CD4-positive, alpha-beta T cell treated with Interleukin-1 beta for 1 hour (primary cell): ENCODE measurements at places on chromosomes 2 and 18.
A peak's percentile ranks its signal among the peaks of the same experiment; 100 is the strongest.

- peak; percentile 40 for DNase-seq
Observed at GRCh38 chr2:196927376-196928225, 1.1 kb upstream of the PGAP1 start.

DNA sequence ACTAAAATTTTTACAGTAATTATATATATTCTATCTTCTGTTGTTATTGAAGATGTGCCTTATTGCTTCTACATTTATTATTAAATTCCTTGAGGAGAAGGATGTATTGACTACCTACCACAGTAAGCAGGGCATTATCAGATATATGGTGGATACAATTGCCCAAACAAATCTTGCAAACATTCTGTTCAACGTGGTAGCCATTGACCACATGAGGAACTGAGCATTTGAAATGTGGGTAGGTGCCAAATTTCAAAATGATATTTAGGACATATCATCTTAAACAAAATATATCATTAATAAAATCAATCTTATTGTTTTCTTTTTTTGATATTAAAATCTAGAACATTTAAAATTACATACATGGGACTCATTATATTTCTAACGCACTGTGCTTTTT lies 11.1 kb downstream of the SCN3A start:
- DNase-seq: no peak

DNA sequence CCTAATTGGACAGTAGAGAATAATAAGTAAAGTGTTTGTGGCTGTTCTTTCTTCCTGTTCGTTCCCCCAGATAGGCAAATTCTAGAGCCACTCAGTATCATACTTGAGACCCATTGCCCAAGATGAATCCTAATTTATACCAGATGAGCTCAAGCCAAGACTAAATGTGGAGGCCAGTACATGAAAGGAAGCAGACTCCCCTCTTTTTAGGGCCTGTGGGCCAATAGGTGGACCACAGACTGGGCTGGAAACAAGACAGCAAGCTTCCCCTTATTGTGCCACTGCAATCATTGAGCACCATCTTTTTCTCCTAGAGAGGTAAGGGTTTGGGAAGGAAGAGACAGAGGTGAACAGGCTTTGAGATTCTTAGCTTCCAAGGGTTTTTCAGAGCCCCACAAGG lies 141.9 kb downstream of the MGAT5 start:
- DNase-seq: no peak

- DNase-seq: peak; percentile 35
Observed at GRCh38 chr2:24824966-24825882, 32.0 kb downstream of the CENPO start.

- no peak for DNase-seq
Observed at GRCh38 chr2:217431577-217432269, 571.1 kb downstream of the TNS1 start.

DNA sequence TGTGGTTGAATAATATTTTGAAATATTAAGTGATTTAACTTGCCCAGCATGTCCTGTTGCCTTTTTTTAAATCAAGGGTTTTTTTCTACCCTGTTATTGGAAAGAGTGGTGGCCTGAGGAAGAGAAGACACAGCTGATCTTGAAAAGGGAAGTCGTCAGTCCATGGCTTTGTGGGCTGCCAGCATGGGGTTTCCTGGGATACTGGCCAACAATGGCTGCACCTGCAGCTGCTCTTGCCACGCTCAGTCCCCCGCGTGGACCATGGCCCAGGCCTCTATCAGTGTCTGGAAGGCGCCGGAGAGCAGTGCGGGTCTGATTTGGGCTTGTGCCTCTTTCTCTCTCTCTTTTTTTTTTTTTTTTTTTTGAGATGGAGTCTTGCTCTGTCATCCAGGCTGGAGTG lies 99.3 kb downstream of the ASB1 start:
- no peak for DNase-seq

DNA sequence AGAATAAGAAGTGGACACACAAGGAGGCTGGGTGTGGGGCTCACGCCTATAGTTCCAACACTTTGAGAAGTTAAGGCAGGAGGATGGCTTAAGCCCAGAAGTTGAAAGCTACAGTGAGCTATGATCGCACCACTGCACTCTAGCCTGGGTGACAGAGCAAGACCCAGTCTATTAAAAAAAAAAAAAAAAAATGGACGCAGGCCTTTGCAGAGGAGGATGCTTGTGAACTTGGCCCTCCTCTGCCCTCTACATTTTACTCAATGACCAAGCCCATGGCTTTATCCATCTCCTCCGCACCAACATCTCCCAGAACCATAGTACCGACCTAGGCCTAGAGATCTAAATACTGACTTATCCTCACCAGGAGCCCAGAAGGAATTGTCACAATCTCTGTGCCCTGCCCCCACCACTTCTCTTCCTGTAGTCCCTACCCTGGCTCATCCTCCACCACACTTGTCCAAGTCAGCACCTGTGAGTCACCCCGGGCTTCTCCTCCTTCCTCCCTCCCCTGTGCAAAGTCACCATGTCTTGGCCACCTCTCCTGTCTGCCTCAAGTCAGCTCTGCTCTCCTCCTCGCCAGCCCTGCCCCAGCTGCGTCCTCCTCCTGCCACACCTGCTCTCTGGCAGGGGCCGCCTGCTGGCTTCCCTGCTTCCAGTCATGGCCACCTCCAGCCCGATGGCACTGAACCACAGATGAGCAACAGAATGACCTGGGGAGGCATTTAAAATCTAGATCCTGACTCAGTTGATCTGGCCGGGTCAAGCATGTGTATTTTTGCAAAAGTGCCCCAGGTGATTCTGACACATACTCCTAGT lies 35.8 kb upstream of the ASPRV1 start:
- DNase-seq: no peak

- no peak for DNase-seq
Observed at GRCh38 chr2:179671043-179671981, 190.1 kb downstream of the ZNF385B start.

DNA sequence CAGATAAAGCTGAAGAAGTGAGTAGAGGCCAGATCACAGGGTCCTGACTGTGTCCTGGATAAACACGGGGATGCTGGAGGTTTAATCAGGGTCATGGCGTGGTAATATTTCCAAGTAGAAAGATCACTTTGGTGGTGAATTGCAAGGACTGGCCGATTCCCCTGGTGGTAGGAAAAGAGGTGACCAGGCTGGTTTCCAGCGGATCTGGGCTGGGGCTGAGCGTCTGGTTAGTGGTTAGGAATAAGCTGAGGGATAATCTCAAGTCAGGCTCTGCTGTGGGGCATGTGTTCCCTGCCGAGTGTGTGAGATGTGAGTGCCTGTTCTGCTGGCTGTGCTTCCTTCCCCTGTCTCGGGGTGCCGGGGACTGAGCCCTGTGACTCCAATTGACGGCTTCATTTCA lies 484.0 kb downstream of the TSN start:
- no peak for DNase-seq

DNA sequence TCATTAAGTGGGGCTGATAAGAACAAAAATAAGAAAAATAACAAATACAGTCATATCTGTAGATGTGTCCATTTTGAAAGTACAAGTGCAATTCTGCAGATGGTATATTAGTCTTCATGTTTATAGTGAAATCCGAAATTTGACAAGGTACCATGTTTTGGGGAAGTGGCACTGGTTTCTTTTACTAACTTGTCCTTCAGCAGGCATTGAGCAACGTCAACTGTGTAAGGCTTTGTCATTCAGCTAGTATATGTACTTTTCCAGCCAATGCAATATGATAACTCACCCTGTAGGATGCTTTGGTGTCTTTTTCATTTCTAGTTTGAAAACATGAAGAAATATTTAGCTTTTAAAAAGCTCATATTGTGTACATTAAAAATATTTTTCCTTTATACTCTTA lies 139.9 kb downstream of the MCFD2 start:
- DNase-seq: no peak

DNA sequence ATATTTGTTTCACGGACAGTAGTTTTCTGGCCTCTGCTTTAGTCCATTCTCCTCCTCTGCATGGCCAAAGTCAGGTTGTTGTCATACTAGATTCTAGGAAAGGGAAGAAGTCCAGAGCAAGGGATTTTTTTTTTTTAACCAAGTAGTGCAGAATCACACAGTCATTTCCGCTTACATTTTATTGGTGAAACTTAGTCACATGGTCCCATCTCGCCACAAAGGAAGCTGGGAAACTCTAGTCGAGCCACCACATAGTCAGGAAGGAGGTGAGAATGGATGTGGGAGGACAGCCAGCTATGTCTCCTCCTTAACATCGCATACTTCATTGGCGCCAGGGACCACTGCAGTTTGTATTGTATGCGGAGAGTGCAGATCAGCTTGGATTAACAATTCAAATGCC lies 10.4 kb downstream of the HRH4 start:
- DNase-seq: no peak

DNA sequence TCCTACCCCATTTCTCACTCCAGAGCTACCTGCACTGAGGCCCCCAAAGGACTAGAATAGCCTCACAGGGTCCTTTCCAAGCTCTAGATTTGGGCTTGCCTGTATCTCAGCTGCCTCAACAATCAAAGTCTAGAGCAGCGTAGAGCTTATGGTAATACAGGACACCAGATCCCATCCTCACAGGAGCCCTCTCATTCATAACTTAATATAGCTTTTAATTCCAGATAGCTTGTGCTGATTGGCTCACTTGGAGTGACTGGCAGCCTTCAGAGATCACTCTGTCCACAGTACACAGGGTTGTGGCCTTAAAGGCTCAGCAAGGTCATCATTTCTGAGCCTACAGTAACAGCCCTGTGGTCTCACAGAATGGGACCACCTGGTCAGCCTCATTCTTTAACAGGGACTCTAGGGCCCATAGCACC lies 51.4 kb downstream of the ZFP36L2 start:
- DNase-seq: peak; percentile 10

DNA sequence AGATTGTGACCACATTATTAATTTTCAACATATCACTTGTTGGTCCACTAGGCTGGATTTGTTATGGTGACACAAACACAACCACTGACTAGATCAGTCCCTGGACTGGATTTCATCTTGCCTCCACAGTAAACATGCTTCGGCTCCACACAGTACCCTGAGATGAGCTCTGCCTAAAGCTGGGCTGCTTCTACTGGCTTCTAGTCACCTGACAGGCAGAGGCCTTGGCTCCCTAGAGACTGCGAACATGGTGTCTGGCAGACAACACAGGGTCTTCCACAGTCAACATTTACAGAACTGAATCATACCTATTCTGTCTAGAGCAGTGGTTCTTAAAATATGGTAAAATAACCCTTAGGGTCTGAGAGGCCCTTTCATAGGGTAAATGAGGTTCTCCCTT lies 69.2 kb downstream of the RIT2 start:
- no peak for DNase-seq

DNA sequence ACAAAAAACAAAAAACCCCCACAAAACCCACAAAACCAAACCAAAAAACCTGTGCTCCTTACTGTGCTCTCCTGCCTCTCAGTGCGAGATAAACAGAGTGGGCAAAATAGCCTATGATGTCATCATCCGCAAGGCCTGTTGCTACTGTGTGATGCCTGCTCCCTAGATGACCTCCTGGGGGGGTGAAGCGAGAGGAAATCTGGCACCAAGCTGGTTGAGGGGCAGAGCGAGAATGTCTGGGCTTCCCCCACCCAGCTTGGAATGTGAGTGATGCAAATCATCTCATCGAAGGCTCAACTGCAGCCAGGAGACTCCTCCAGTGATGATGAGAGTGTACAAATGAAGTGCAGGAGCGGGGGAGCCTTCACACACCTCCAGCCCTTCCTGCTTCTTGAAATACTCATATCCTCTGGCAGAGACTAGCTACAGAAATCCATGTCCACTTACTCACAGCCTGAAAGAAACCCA lies 57.7 kb upstream of the MAP4K3 start:
- peak; percentile 9 for DNase-seq

- no peak for DNase-seq
Observed at GRCh38 chr2:152425765-152426727, 91.1 kb downstream of the FMNL2 start.

- no peak for DNase-seq
Observed at GRCh38 chr2:178807227-178808008, at the start of gene TTN. TTN (minus strand) TSS chr2:178807423; CDS start chr2:178804642, 2,781 bp downstream.

GRCh38 chr2:235734688-235735231 lies 240.9 kb downstream of the AGAP1 start:
- DNase-seq: no peak

- no peak for DNase-seq
Observed at GRCh38 chr18:1361936-1362335, 457.3 kb downstream of the ADCYAP1 start.

DNA sequence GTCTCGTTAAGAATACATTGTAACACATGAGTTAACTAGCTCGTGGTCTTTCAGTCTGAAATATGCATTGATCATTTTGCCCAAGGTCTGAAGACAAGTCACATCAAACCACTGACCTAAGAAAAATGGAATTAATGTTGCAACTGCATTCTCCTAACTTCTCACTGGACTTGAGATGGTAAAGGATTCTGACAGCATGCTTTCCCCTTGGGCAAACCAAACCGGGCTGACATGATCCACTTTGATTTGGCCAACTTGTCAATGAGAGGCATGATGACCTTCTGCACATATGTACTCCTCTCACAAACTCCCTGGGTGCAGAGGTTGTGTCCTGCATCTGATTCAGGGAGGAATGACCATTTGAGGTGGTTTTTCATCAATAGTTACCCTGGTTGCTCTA lies 1982.5 kb upstream of the PIK3C3 start:
- no peak for DNase-seq

- DNase-seq: no peak
Observed at GRCh38 chr2:129293326-129293725, 686.1 kb upstream of the RAB6C start.

DNA sequence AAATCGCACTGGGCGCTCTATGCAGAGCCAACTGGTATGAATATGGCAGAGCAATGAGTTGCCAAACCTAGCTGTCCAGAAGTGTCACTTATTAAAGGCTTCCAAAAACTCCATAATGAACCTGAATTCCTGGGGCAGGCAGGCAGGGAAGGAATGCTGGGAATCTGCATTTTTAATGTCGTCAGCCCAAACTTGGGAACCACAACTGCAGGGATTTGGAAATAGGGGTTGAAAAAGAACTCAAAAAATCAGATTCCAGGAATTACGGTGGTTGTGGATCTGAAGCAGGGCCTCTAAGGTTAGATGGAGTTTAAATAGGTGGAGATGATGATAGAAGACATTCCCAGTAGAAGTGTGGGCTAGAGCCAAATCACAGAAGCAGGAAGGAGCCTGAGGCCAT lies 15.0 kb downstream of the NCKAP5 start:
- DNase-seq: no peak

- DNase-seq: no peak
Observed at GRCh38 chr18:3655254-3656050, 205.5 kb downstream of the TGIF1 start.

DNA sequence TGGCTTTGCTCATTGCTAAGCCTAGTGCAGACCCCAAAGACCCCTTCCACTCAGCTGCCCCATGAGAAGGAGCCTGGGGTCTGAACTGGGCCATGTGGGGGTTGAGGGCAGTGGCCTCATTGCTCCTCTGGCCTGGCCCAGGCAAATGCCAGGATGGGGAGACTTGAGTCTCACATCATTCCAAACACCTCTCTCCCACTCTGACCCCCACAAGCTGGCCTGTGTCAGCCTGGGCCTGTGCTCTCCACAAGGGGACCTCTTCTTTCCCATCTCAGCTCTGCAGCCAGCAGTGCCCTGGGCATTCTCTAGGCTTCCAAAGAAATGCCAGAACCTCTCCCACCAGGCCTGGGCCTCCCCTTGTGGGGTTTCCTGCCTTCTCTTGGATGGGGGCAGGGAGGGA lies 45.8 kb upstream of the OTOF start:
- no peak for DNase-seq

- DNase-seq: peak; percentile 55
Observed at GRCh38 chr2:208265371-208265800, 669 bp upstream of the PIKFYVE start.
